ENCODE measurements at places on chromosomes 12 and 14.

DNA sequence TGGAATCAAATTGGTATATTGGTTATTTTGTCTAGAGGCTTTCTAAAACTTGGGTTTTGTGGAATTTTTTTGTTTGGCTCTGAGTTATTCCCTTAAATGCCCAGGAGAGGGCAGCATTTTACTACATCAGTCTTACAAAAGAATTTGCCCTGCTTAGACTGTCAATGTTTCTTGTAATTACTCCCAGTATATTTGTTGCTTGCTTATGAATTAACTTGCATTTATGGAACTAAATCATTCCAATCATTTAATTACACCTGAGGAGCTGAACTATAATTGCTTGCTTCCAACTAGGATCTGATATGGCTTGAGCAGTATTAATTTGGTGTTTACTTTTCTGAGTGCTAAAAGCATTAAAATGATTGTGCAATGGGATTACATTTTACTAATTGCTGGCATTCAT, 48.7 kb downstream of the MIPOL1 start:
- no peak for DNase-seq

- no peak for DNase-seq
Observed at GRCh38 chr12:82866946-82867345, 180.2 kb downstream of the TMTC2 start.

- no peak for DNase-seq
Observed at GRCh38 chr12:75564852-75565251, 53.4 kb upstream of the KRR1 start.

- no peak for DNase-seq
Observed at GRCh38 chr12:65803251-65803650, 21.0 kb upstream of the HMGA2 start.

DNA sequence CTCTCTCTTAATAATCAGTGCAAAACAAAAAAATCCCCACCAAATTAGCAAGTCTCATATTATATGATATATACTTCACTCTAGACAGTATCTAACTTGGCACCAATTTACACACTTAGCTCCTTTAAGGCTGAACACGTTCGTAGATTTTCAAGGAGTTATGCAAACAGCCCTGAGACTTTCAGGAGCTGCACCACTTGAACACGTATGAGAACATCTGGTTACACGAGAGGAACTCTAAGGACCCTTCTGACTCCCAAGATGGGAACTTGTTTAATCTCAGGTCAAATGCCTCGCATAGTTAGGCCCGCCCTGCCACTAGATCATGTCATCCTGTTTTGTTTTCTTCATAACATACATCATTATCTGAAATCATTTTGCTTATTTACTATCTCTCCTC, 10.0 kb downstream of the SPRING1 start:
- no peak for DNase-seq

DNA sequence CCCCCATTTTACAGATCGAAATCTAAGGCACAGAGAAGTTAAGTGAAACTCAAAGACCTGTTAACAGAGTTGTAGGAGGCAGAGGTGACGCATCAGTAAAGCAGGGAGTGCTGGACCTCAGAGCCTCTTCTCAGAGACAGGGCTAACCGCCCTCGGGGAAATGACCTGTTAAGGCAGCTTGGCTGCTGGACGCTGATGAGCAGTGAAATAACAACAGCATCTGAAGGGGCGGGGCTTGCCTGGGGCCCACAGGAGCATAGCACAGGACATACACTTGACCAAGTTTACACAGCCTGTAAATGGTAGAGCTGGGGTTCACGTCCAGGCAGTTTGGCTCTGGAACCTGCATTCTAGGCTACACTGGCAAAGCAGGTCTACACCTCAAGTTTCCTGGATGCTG, 39.3 kb downstream of the LRTM2 start:
- no peak for DNase-seq

DNA sequence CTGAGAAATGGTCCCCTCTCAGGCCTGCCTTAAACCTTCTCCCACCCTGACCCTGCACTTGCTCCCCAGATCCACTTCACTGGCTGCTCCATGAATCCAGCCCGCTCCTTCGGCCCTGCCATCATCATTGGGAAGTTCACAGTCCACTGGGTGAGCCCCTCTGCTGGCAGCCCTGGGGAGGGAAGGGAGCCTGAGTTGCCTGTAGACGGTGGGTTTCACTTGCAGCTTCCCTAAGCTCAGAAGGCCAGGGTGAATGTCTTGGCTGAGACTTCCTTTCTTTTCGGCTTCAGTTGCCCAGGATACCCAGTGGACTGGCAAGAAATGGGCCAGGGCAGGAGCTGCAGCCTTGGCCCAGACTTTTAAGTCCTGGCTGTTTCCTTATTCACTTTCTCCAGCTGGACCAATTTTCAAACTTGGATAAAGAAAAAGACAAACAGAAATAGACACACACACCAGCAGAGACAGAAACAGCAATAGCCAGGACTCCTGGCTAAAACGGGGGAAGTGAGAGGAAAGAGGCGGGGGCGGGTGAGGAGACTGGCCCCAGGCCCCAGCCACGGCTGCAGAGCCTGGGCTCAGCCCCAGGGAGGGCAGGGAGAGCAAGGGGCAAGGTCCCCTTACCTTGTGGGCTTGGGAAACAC, 2.0 kb downstream of the AQP6 start:
- DNase-seq, result no peak

GRCh38 chr14:23543403-23543802, 8.2 kb downstream of the ZFHX2 start:
- no peak for DNase-seq

GRCh38 chr12:47280543-47281300, 201.0 kb upstream of the AMIGO2 start:
- no peak for DNase-seq

DNA sequence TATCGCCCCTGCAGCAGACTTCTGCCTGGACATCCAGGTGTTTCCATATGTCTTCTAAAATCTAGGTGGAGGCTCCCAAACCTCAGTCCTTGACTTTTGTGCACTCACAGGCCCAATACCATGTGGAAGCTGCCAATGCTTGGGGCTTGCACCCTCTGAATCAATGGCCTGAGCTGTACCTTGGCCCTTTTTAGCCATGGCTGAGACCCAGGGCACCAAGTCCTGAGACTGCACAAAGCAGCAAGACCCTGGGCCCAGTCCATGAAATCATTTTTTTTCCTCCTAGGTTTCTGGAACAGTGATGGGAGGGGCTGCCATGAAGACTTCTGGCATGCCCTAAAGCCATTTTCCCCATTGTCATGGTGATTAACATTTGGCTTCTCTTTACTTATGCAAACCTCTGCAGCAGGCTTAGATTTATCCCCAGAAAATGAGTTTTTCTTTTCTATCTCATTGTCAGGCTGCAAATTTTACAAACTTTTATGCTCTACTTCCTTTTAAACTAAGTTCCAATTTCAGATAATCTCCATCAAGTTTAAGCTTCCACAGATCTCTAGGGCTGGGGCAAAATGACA, 1445.8 kb upstream of the FLRT2 start:
- DNase-seq, result no peak

- DNase-seq, result no peak
Observed at GRCh38 chr14:64117671-64118402, 176.3 kb downstream of the ESR2 start.

DNA sequence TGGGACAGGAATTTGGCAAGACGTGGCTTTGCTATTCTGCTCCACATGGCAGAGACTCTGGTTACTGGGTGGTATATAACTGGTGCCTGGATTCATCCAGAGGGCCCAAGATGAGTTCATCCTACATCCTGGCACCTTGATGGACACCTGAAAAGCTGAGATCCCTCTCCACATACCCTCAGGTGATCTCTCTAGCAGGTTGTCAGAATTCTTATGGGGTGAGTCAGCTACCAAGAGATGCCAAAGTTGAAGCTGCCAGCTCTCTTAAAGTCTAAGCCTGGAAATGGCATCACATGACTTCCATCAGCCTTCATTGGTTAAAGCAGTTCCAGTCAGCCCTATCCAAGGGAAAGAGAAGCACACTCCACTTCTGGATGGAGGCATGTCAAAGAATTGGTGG, 300.7 kb upstream of the SEL1L start:
- DNase-seq, result no peak

DNA sequence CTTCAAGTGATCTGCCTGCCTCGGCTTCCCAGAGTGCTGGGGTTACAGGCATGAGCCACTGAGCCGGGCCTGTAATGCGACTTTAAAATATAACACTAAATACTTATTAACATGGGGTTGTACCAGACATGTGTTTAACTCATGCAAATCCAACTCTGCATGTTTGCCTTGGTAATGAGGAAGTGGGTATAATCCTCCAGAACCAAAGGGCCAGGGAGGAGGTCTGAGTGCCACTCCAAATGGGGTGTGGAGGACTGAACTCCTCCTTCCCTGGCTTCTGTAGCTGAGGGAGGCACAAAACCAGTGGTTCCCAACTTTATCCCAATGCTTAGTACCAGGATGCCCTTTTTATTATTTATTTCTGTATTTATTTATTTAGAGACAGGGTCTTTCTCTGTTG, 61.6 kb upstream of the MED13L start:
- DNase-seq, result no peak

DNA sequence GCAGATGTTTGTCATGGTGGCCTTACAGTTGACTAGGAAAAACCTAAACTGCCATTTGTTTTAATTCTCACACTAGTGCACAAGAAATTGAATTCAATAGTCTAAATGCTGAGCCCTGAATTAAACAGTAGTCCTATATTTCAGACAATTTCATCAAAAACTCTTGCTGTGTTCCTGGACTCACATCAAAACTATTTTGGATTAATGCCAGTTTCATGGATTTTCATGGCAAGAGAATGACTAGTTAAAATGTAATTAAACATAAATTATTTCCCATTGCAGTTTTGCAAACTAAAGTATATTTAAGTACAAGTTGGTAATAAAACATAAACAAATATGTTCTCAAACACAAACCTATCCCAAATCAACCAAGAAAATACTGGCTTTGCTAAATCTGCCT, 468.0 kb upstream of the PRICKLE1 start:
- DNase-seq, result no peak

GRCh38 chr12:14956024-14956891, 5.1 kb downstream of the ARHGDIB start:
- peak; percentile 34 for DNase-seq

DNA sequence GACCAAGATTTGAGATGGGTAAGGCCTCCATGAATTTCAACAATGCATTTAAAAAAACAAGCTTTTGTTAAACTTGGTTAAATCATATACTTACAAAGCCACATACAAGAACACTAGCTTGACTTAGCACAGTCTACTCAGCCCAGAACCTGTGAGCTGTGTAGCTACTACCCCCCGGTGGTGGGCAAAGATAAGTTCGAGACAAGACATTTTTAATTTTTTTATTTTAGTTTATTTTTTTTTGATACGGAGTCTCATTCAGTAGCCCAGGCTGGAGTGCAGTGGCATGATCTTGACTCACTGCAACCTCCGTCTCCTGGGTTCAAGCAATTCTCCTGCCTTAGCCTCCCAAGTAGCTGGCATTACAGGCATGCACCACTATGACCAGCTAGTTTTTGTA, 3.7 kb upstream of the NECAP1 start:
- peak; percentile 81 for DNase-seq

- no peak for DNase-seq
Observed at GRCh38 chr14:105897725-105898113, 371.3 kb downstream of the TMEM121 start.

DNA sequence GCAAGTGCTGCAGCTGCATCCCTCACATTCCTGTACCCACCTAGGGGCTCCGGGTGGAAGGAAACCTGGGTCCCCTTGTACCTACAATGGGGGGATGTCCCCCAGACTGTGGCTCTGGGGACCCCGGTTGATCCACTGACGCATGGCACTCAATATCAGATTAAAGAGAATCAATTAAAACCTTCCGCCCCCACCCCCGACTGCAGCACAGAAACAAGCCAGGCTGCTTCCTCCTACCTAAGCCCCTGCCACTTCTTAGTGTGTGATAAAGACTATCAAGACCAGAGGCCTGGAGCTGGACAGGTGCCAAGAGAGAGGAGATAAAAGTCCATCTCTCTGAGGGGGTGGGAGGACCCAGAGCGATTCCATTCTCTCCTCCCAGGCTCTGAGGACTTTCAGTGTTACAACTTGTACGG, 28.2 kb upstream of the RPLP0 start:
- no peak for DNase-seq

DNA sequence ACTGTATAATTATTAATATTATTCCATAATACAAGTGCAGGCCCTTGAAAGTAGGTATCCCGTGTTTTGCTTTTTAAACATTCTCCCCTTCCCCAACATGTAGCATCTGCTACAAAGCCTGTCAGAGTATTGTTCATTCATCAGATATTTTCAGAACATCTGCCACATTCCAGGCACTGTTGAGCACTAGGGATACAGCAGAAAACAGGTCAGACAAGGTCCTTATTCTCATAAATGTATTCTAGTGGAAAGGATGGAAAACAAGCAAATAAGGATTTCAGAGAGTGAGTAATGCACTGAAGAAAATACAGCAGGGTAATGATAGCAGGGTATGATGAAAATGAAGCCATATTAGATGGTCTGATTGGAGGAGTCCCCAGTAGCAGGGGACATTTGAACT, 3.8 kb downstream of the ERP29 start:
- DNase-seq, result no peak

GRCh38 chr12:10366875-10367274, 23.0 kb downstream of the KLRK1 start:
- DNase-seq, result no peak

DNA sequence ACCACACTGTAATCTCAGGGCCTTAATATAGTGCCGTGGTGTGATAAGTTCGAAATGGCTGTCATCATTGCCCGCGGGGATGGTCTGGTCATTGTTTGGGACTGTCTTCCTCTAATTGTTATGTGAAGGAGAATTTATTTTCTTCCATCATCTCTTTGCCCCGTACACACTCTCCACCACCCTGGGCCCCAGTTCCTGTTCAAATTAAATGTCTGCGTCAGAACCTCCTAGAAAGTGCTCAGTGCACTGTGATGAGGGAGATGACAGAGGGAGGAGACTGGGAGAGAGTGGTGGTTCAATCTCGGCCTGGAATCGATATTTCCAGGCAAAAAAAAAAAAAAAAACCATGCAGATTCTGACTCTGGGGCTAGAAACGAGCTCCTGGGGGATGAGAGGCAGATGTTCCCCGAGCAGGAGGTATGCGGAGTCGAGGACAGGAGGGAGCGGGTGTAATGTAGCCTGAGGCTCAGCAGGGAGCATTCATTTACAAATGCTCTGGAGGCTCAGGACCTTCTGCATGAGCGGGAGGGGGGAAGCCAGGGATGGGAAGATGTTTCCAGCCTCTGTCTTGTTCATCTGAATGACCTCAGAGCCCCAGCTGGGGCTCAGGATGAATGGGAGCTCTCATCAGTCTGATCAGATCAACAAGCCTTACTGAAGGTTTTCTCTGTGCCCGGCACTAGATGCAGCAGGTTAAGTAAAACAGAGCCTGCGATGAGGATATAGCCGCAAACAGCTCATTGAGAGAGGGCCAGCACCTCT, 219.5 kb downstream of the TBX5 start:
- DNase-seq, result no peak

- DNase-seq, result no peak
Observed at GRCh38 chr14:105316968-105317510, 2.5 kb downstream of the PACS2 start.

All from CD4-positive, alpha-beta T cell treated with Interleukin-6 at 100 ng/mL for 8 hours (primary cell).